Activated B cell treated with CpG ODN at 0.5 μM for 24 hours (primary cell): ENCODE measurements at places on chromosomes 7 and 10. TPM values are rescaled to one million over a fixed set of nuclear protein-coding genes. Genes with fewer than 3 reads are reported as not detected.
A peak's percentile ranks its signal among the peaks of the same experiment; 100 is the strongest.

DNA sequence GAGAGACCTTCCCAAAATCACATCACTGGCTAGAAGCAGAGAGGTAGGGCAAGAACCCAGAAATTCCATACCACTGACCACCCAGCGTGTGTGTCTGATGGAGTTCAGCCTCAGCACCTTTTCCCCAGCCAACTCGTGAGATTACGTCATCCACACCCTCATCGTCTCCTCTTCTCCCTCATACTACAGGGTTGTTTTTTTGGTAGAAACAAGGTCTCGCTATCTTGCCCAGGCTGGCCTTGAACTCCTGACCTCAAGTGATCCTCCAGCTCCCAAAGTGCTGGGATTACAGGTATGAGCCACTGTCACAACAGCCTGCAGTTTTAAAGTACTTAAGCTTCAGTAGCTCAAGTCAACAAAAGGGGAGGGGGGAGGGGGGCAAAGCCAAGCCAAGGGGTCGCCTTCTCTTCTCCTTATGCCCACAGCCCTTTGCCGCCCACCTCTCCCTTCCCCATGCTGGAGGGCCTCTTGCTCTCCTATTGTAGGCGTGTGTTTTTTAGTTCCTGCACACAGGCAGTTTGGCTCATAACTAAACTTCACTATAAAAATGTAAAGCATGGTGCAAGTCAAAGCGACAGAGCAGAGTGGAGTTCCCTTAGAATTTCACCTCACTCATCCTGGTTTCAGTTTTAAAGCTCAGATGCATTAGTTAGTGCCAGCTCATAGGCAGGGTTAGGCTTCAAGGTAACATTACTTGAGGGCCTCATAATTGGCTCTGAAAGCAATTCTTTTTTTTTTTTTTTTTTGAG lies 5.2 kb upstream of the PRDX3 start:
- H3K4me1 ChIP-seq: peaks cover 5% of the 10 kb centered on the region
- no peak overlapping the region for H3K27ac ChIP-seq
- no peak overlapping the region for H3K4me3 ChIP-seq
- no peaks in the 10 kb centered on the region for H3K27me3 ChIP-seq
- H3K36me3 ChIP-seq: no peaks in the 10 kb centered on the region

DNA sequence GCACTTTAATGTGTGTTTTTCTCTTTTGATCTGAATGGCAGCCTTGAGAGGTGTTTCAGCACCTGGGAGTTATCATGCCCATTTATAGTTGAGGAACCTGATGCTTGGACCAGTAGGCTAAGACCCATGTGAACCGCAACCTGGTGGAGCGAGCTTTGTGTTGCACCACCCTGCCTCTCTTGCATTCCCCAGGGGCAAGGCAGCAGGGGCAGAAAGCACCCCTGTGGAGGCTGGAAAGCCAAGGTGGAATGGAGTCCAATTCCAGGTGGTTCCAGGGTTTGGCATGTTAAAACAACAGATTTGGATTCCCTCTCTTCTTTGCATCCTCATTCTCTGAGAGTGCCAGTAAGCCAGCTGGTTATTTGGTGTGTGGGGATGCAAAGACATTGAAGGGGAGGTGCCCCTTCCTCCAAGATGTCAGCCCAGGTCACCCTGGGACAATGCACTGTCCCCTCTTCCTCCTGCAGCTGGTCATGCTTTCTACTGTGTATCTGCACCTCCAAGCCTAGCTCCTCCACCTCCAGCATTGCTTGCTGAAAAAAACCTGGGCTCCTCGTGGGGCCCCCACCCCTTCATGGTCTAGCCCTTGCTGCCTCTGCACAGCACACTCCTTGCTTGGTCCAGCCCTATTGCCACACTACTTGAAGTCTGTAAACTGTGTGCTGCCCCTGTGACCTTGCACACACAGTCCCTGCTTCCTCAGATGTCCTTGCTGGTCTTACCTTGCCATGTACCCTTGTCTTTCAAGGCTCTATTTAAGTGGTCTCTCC lies 5.6 kb upstream of the CDH23 start:
- no peak overlapping the region for H3K27ac ChIP-seq
- no peaks in the 10 kb centered on the region for H3K36me3 ChIP-seq
- no peak for DNase-seq
- H3K4me3 ChIP-seq: no peak overlapping the region
- peaks cover 5% of the 10 kb centered on the region for H3K4me1 ChIP-seq

DNA sequence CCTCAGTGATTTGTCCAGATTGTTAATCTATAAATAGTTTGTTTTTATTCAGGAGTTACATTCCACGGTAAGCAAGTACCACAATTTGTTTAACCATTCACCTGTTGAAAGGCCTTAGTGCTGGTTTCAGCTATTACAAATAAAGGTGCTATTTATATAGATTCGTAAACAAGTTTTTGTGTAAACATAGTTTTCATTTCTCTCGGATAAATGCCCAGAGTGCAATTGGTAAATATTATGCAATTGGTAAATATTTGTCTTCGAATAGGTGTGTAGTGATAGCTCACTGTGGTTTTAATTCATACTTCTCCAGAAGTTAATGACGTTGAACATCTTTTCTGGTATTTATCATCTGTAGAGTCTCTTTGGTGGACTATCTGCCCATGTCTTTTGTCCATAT lies 76.4 kb upstream of the RSU1 start:
- DNase-seq: no peak
- peaks cover 3% of the 10 kb centered on the region for H3K27me3 ChIP-seq
- H3K36me3 ChIP-seq: no peaks in the 10 kb centered on the region
- no peak overlapping the region for H3K27ac ChIP-seq

GRCh38 chr7:35717516-35717915 lies 22.6 kb upstream of the HERPUD2 start:
- no peaks in the 10 kb centered on the region for H3K36me3 ChIP-seq
- H3K27me3 ChIP-seq: no peaks in the 10 kb centered on the region
- no peak overlapping the region for H3K4me3 ChIP-seq
- no peak for DNase-seq
- peaks cover 45% of the 10 kb centered on the region for H3K4me1 ChIP-seq

GRCh38 chr7:22355620-22356009 lies 1.3 kb downstream of the RAPGEF5 start:
- peaks cover 23% of the 10 kb centered on the region for H3K27me3 ChIP-seq
- H3K4me3 ChIP-seq: peak overlapping the region; percentile 78
- H3K36me3 ChIP-seq: peaks cover 5% of the 10 kb centered on the region
- H3K27ac ChIP-seq: no peak overlapping the region

Gene FXYD4
- not detected in 2 replicates for total RNA-seq

Gene PNPLA8
- total RNA-seq: 20.9 and 25.5 TPM in 2 replicates
